ENCODE measurements at places on chromosomes 2 and 18.

DNA sequence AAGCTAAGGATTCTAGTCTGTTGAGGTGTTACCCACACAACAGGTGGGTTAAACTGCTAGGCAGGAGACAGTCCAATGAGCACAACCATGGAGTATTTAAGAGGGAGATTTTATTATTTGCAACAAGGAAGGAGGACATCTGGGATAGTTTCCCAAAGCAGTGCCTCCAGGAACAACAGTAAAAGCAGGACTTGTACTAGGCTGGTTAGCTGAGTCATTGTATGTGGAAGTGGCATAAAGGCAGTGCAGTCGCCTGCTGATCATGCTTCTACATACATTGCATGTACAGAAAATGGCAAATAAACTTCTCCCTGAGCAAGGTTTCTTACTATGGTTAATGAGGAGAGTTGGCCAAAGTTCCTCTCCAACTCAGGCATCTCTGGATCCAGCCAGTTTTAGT, 46.1 kb upstream of the CYTIP start:
- no peaks in the 10 kb centered on the region for H3K27me3 ChIP-seq
- H3K4me3 ChIP-seq: no peak overlapping the region
- H3K36me3 ChIP-seq: no peaks in the 10 kb centered on the region
- no peak overlapping the region for H3K27ac ChIP-seq
- peaks cover 22% of the 10 kb centered on the region for H3K4me1 ChIP-seq

DNA sequence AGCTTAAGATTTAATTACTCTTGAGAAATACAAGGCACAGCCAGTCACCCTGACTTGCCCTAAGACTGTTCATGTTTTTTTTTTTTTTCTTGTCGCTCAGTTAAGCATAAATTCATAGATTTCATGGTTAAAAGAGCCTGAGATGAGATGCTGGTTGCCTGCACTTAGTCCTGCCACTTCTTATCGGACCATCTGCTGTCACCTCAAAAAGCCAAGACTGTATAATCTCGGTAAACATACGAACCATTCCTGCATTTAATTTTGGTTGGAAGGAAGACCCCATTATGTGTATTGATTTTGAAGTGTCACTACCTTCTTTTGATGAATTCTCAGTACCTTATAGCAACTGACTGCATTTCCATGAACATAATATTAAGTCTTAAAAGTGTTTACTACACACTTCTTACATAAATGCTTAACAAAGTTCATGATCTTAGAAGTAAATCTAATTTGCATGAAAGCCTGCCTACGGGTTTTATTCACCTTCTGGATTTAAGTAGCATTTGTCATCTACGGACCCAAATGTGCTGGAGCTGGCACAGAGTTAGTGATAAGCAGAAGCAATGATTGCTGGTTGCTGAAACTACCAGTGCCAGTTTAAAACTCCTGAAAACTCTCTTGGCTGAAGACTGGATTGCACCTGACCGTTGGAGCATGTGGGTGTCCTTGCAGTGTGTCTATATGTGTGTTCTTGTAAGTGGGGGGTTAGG, 843.4 kb downstream of the TMEM182 start:
- no peak for DNase-seq
- H3K4me1 ChIP-seq: no peaks in the 10 kb centered on the region
- no peaks in the 10 kb centered on the region for H3K36me3 ChIP-seq
- no peaks in the 10 kb centered on the region for H3K27me3 ChIP-seq
- H3K27ac ChIP-seq: no peak overlapping the region

GRCh38 chr2:32877587-32878510, 68.9 kb upstream of the LTBP1 start:
- no peaks in the 10 kb centered on the region for H3K36me3 ChIP-seq
- no peak overlapping the region for H3K4me3 ChIP-seq
- H3K27me3 ChIP-seq: no peaks in the 10 kb centered on the region
- H3K4me1 ChIP-seq: no peaks in the 10 kb centered on the region

DNA sequence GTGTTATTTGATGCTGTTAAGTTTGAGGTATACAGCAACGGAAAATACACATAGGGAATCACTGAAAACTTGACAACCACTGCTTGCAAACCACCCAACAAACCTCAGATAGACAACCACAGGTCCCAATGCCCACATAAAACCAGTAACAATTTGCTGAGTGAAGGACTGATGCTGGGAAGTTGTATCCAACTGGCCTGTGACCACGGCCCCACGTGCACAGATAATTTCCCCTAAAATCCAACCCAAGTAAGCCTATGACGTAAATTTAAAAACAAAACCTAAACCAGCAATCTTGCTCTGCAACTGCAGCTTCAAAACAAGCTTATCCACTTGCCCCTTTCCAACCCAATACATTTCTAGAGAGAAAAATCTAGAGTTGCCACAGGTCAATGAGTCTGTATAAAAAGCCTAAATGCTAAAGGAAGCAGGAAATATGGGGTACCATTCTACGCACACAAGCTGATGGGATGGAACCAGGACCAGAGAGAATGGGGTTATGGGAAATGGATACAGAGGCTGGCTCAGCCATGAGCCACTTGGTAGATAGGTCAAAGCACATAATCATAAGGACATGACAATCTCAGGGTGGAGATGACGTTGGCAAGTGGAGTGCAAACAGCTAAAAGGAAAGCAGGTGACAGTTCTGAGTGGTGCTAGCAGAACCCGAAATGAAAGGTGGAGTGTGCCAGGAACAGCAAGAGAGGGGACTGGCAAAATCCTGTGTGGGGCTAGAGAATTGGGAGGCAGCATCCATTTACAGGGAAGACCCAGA, 27.8 kb upstream of the CREB1 start:
- H3K36me3 ChIP-seq: no peaks in the 10 kb centered on the region
- H3K27me3 ChIP-seq: no peaks in the 10 kb centered on the region
- no peak overlapping the region for H3K4me3 ChIP-seq
- peaks cover 29% of the 10 kb centered on the region for H3K4me1 ChIP-seq

DNA sequence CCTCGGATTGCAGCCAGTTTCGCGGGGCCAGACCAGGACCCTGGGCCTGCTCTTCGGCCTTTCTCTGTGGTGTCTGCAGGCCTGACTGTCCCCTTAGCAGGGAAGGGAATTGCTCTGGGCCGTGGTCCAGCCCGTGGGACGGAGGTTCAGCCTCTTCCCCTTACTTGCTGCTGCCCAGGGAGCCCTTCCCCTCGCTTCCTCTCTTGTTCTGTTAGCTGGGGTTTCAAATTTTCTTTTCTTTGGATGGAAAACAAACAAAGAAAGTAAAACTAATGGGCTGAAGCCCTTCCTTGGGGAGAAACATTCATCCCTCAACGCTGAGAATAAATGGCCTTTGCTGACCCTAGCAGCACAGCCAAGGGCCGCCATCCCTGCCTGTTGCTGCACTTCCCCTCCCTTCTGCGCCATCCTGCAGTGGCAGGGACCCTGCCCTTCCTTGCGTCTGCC, 52.4 kb downstream of the ASAP2 start:
- H3K36me3 ChIP-seq: no peaks in the 10 kb centered on the region
- no peak overlapping the region for H3K4me3 ChIP-seq

GRCh38 chr18:76380791-76381405, 114.1 kb downstream of the ZNF516 start:
- H3K4me1 ChIP-seq: no peaks in the 10 kb centered on the region
- H3K36me3 ChIP-seq: peaks cover 20% of the 10 kb centered on the region
- DNase-seq: no peak

- DNase-seq: no peak
- no peak overlapping the region for H3K27ac ChIP-seq
- no peaks in the 10 kb centered on the region for H3K27me3 ChIP-seq
- H3K4me1 ChIP-seq: peaks cover 11% of the 10 kb centered on the region
- no peaks in the 10 kb centered on the region for H3K36me3 ChIP-seq
- H3K4me3 ChIP-seq: no peak overlapping the region
Measured at GRCh38 chr2:48232351-48232750, 297.6 kb upstream of the STON1 start.

DNA sequence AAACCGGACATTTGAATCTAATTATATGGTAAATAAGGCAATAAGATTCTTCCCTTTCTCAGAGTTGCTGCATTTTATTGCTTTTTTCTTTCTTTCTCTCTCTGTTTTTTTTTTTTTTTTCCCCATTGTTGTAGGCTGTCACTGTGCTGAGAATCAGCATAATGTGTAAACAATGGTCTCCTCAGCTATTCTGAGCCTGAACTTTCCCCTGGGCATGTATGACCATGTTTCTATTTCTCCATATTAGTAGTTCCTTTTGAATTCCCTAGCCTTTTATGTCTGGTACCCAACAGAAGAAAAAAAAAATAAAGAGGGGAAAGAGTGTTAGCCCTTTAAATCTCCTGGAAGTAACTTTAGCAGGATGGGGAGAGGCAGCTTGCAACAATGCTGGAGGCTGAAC, 1862.5 kb downstream of the SUCLG1 start:
- H3K27me3 ChIP-seq: no peaks in the 10 kb centered on the region
- H3K36me3 ChIP-seq: no peaks in the 10 kb centered on the region
- H3K4me3 ChIP-seq: no peak overlapping the region
- H3K4me1 ChIP-seq: no peaks in the 10 kb centered on the region
- no peak overlapping the region for H3K27ac ChIP-seq

DNA sequence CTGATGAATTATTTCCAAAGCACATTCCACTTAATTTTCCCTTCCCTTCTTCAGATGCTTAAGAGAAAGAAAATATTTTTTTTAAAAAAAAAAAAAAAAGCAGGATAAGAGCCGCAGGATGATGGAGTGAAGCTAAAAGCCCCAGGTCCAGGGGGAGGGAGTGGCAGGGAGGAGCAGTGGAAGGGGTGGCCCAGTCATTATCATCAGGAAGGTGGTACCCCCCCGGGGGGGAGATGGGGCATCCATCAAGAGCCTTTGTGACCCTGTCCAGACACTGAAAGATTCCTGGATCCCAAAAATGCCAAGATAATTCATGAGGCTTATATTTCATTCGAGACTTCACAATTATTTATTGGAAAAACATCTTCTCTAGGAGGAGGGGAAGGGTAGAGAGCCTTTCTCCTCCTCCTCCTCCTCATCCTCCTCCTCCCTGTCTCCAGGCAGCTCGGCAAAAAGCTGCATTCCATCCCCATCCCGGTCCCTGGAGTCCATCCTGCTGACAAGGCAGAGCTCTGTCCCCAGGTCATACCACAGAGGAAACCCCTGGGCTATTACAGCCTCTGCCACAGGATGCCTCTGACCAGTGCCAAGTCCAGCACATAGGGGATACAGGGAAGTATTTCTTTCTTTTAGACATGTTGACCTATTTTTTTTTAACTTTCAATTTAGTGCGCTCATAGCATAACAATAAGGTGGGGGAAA, 125.3 kb downstream of the TWIST2 start:
- H3K4me3 ChIP-seq: no peak overlapping the region
- no peaks in the 10 kb centered on the region for H3K36me3 ChIP-seq
- no peak overlapping the region for H3K27ac ChIP-seq
- H3K27me3 ChIP-seq: no peaks in the 10 kb centered on the region
